ENCODE measurements at places on chromosomes 5 and 9. TPM values are rescaled to one million over a fixed set of nuclear protein-coding genes. Genes with fewer than 3 reads are reported as not detected.
A peak's percentile ranks its signal among the peaks of the same experiment; 100 is the strongest.

GRCh38 chr5:172788771-172789686 lies 18.0 kb upstream of the DUSP1 start:
- H3K27ac ChIP-seq, result no peak overlapping the region
- H3K36me3 ChIP-seq, result no peaks in the 10 kb centered on the region
- no peaks in the 10 kb centered on the region for H3K27me3 ChIP-seq
- DNase-seq, result no peak

DNA sequence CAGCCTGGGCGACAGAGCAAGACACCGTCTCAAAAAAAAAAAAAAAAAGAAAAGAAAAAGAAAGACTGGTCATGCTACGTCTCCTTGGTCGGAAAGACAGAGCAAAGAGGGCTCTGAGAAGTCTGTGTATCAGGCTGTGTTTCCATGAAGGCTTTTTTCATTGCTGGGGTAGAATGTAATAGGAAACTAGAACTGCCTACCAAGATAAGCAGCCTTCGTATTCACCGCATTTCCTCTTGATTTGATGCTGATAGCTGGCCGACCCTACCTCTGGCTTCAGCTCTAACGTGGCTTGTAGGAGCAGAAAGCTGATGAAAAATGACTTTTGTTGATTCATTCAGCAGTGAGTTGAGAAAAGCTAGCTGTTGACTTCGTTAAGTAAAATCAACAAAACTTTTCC lies 17.4 kb downstream of the SLC1A3 start:
- no peaks in the 10 kb centered on the region for H3K36me3 ChIP-seq
- DNase-seq, result no peak
- no peaks in the 10 kb centered on the region for H3K27me3 ChIP-seq
- peak overlapping the region; percentile 71 for H3K27ac ChIP-seq
- no peak overlapping the region for H3K4me3 ChIP-seq

The CKS2 gene
- total RNA-seq, result 184 TPM

The STPG3 gene
- total RNA-seq, result 0.26 TPM

All from neural crest cell (in vitro differentiated cells).